ENCODE measurements at places on chromosomes 16 and 17.

GRCh38 chr16:47562366-47562765, 101.2 kb downstream of the PHKB start:
- no peak for DNase-seq

- no peak for DNase-seq
Measured at GRCh38 chr16:10309271-10309932, 76.5 kb upstream of the ATF7IP2 start.

DNA sequence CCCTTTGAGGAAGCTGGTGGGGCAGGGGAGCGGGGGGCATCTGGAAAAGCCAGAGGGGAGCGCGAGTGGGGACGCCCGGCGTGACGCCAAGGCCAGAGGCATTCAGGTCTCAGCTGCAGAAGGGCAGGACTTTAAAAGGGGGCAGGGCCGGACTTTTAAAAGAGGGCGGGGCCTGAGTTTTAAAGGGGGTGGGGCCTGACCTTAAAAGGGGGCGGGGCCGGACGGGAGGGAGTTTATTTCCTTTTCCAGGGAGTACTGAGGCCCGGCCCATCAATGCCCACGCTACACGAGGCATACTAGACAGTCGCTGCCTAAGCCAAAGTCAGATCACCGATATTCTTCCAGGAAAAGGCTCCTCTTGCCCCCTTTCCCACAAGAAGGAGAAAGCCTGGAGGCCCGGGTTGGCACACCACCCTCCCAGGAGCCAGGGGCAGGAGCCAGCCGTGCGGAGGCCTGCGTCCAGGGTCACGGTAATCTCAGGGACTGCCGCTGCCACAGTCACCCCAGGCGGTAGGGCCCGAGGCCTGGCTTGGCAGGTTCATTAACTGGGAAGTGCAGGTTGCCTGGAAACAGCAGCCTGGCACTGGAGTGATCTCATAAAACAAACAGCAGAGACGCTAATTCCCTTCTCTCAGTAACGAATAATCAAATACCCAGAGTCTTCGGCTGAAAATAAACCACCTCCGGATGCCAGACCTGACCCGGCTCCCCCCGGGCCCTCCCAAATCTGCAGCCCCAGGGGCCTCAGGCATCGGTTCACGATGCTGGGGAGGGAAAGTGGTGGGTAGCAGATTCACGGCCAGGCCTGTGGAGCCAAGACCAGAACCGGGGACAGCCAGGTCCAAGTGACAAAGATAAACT, 90.7 kb downstream of the TIMM22 start:
- DNase-seq: no peak

DNA sequence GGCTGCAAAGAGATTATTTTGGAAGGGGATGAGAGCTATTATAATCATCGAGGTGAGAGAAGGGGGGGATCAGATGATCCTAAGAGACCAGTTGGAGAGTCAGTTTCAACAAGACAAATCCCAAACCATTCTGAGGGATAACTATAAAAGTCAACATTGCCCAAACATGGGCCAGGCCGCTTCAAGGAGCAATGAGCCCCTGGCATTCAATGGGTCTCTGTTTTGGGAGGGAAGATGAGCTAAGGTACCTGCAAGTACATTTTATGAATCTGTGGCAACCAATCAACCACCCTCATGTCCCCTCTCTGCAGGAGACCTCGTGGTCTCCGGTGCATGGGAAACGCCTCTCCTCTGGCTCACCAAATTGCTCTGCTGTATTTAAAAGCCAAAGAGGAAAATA, 209.9 kb upstream of the C16orf82 start:
- DNase-seq: no peak

DNA sequence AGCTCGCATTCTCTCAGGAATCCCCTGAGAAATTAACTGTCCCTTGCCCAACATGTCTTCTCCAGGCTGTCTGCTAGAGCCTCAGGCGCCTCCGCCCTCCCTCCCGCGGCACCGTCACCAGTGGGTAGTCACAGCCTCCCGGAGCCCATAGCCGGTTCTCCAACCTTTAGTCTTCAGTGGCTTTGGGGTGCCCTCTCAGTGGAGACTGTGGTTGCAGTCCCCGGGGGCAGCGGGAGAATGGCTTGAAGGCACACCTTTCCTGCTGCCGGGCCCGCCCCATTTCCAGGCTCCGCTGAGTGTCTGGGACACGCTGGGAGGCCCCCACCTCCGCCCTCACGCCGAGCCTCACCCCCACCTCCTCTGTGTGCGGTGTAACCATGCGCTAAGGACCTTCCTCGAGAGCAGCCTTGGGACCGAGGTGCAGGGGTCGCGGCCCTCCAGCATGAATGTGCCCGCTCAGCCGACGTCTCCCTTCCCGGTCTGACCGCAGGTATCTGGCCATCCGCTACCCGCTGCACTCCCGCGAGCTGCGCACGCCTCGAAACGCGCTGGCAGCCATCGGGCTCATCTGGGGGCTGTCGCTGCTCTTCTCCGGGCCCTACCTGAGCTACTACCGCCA, 1.7 kb downstream of the GALR2 start:
- DNase-seq: no peak

- DNase-seq: no peak
Measured at GRCh38 chr17:29045734-29046472, 3.0 kb downstream of the PIPOX start.

DNA sequence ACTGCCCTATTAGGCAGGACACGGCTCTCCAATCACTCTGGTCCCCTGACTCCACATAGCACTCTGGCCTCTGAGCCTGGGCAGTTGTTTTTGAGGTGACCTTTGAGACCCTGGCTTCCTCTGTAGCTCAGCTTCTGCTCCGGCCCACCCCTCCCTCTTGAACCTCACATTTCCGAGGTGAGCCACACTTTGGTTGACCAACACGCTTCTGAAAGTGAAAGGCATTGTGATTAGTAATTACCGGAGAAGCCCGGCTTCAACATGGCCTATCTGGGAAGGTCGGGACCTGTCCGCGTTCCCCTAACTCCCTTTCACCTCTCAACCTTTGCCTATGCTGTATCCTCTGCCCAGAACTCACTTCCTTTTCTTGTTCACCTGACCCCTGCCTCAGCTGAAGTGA, 10.3 kb upstream of the ITGAX start:
- no peak for DNase-seq

DNA sequence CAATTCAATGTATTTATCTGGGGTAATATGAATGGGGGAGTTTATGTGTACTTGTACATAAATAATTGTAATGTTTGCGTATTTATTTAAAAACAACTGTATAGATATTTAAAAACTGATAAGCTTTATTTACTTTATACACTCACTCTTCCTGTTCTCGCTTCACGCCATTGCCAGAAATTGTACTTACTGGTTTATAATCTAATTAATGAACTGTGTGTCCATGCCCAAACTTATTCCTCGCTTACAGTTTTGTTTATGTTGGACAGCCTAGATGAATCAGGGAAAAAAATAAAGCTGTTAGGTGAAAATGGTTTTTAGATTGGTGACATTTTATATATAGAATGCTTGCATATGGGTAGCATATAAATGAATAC, 30.8 kb downstream of the AATF start:
- DNase-seq: no peak

GRCh38 chr16:31916056-31916488, 42.5 kb downstream of the ZNF267 start:
- no peak for DNase-seq

DNA sequence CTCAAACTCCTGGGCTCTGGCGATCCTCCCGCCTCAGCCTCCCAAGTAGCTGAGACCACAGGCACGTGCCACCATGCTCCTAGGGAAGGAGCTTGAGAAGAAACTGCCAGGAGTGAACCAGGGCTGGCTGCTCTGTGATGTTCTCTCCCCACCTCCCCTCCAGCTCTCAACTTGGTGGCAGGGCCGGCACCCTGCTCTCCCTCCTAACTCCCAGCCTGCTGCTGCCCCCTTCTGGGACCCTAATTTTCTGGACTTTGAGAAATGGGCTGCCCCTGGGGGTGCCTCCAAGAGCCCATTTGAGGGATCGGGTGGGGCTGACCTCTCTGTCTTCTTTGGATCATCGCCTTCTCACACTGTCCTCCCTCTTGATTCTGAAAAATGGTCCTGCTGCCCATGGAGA, 14.9 kb upstream of the STAT3 start:
- peak; percentile 53 for DNase-seq

GRCh38 chr16:58433569-58433951, 41.3 kb downstream of the GINS3 start:
- DNase-seq: no peak

All from common myeloid progenitor, CD34-positive (primary cell).